ENCODE measurements at places on chromosomes 2 and 18. TPM values are rescaled to one million over a fixed set of nuclear protein-coding genes. Genes with fewer than 3 reads are reported as not detected.

SP5 gene
- 0.20 TPM for polyA plus RNA-seq

SALL3 gene
- not detected for polyA plus RNA-seq

GATA6 gene
- 4.9 TPM for polyA plus RNA-seq

ANKRD29 gene
- polyA plus RNA-seq = 4.1 TPM

GULP1 gene
- 2.1 TPM for polyA plus RNA-seq

MATN3 gene
- polyA plus RNA-seq = 0.07 TPM

ITSN2 gene
- 41.1 TPM for polyA plus RNA-seq

TRIM43 gene
- not detected for polyA plus RNA-seq

Measured in spleen (tissue), 13 donors.